ENCODE measurements at places on chromosomes 5 and 9.

GRCh38 chr9:37618817-37619216 lies 26.4 kb upstream of the TOMM5 start:
- DNase-seq, result no peak

DNA sequence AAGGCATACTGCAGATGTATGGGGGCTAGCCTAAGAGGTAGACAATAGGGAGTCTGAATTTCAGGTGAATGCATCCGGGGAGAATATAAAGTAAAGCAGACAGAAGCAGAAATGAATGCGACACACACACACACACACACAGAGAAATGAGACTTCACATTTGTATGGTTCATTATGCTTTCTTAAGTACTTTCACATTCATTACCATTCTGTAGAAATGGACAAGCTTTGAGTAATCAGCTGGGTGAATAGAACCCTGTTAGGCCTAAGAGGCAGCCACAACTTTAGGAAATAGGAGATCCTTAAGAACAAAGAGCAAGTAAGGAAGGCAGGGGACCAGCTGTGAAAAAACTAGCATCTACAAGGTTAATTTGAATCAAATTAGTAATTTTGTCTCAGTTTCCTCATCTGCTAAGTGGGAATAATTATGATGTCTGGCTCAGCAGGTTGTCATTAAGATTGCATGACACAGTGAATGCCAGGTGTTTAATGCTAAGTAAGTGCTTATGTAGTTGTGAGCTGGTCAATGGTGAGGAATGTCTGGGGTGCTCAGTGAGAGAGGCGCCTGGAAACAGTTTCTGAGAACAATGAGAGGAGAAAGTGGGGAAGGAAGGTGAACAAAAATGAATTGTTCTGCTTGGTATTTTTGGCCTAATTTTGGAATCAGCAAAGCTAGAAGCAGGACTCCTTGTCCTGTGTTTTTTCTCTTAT lies 265.8 kb upstream of the CLINT1 start:
- DNase-seq, result no peak

DNA sequence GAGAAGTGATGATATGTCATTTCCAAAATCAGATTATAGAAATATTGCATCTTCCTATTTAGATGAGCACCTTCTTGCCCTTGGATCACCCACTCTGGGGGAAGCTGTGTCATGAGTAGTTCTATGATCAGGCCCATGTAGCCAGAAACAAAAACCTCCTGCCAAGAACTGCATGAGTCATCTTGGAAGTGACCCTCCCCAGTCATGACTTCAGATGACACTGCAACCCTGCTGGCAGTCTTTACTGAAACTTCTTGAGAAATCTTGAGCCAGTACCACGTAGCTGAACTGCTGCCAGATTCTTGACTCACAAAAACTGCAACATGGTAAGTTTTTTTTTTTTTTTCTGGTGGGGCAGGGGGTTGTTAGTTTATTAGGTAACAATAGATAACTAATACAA lies 439.6 kb upstream of the PTGER4 start:
- DNase-seq, result no peak

DNA sequence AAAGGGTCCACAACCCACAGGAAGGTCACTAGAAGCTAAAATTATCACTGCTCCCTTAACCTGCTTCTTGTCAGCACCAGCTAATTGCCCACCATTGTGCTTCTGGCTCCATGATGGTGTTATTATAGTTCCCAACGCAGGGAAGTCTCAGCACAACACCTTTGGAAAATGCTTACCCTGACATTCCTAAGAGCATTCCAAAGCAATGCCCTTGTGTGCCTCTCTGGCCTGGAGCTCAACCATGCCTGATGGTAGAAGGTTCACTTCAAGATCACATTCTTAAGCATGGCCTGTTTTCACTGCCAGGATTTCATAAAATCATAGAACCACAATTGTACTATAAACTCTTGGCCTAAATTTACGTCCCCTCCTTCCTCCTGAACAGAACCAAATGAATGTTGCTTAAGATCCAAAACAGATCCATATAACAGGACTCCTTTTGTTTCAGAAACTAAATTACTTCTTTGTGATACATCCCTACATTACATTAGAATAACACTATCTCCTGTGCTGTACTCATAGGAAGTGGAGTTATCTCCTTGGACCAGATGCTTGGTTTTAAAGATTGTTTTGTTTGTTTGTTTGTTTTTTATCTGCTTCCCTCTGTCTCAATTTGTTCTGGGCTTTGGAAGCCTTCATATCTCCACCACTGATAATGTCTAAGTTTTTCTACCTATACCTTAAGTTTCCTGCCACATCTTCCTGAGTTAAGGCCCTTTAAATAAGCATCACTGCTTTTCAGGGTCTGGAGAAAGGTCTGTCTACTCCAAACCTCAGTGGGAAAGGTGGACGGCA lies 32.1 kb downstream of the ARL15 start:
- no peak for DNase-seq

DNA sequence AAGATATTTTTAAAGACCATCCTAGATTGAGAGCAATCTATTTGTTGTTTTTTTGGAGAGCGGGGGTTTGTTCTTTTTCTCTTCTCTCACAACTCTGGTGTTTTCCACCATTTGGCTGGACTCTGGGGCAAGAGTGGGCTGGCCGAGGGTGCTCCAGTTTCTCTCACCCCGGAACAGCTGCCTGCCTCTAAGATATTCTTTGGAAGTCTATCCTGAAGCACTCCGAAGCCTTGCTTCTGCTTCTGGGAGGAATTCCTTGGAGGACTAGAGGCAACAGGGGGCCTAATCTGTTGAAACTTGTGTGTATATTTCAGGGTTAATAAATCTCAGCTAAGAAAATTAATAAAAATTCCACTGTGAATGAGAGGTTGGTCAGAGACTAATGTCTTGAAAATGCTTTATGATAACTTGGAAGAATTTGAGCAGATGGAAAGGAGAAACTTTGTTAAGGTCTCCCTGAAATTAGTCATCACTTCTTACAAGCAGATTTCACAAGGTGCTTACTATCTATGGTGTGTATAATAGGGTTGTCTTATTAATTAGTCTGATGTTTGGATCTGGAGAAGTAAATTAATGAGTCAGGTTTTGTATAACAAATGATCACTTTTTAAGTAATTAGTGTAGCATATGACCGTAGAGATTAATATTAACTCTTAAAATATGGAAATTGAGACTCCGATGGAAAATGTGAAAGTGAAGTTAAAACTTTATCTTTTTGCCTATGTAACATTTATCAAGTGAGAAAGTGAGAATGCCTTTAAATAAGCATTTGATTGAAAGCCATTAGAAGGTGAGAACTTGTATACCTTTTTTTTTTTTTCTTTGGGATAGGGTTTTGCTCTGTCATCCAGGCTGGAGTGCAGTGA lies 4.0 kb downstream of the MAN2A1 start:
- no peak for DNase-seq

- no peak for DNase-seq
These were observed 40.9 kb upstream of the IDNK start for GRCh38 chr9:83582029-83582428.

DNA sequence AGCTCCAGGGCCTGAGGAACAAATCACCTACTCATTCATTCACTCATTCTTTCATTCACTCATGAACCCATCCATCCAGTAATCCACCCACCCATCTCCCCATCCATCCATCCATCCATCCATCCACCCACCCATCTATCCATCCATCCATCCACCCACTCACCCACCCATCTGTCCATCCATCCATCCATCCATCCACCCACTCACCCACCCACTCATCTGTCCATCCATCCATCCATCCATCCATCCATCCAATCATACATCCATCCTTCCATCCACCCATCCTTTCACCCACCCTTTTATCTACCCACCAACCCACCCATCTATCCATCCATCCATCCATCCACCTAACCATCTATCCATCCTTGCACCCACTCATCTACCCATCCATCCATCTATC lies 35.5 kb upstream of the SLC6A19 start:
- no peak for DNase-seq

GRCh38 chr5:158074597-158074991 lies 215.6 kb upstream of the CLINT1 start:
- DNase-seq, result no peak

GRCh38 chr9:88425538-88425950 lies 37.3 kb downstream of the SPIN1 start:
- DNase-seq, result no peak

- no peak for DNase-seq
These were observed 3.7 kb downstream of the TLN1 start for GRCh38 chr9:35728041-35728971.

DNA sequence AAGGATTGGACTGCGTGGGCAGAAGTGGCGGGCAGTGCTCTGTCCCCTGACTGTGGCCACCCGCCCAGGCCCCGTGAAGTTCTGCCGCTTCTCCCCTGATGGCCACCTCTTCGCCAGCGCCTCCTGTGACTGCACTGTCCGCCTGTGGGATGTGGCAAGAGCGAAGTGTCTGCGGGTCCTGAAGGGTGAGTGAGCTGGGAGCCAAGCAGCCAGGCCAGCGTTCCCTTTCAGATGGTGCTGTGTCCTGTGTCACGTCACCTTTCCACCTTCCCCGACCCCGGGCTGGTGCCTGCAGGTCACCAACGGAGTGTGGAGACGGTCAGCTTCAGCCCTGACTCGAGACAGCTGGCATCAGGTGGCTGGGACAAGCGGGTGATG lies 2.3 kb downstream of the WDR38 start:
- DNase-seq, result no peak

- no peak for DNase-seq
These were observed 67.2 kb downstream of the DMRT1 start for GRCh38 chr9:908536-909205.

DNA sequence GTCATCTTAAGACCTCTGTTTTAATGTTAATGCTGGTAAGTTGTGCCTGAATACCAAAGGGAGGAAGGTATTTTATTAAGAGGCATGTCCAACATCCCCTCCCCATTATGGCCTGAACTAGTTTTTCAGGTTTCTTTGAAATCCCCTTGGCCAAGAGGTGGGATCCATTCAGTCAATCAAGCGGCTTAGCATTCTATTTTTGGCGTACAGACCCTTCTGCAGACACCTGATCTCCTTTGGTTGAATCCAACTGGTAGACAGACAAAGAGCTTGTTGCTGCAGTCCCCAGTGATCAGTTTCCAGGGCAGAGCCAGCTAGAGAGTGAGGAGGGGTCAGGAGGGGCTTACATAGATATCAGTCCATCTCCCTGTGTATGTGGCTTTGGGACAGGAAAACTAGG lies 7.9 kb upstream of the KCNMB1 start:
- DNase-seq, result no peak

DNA sequence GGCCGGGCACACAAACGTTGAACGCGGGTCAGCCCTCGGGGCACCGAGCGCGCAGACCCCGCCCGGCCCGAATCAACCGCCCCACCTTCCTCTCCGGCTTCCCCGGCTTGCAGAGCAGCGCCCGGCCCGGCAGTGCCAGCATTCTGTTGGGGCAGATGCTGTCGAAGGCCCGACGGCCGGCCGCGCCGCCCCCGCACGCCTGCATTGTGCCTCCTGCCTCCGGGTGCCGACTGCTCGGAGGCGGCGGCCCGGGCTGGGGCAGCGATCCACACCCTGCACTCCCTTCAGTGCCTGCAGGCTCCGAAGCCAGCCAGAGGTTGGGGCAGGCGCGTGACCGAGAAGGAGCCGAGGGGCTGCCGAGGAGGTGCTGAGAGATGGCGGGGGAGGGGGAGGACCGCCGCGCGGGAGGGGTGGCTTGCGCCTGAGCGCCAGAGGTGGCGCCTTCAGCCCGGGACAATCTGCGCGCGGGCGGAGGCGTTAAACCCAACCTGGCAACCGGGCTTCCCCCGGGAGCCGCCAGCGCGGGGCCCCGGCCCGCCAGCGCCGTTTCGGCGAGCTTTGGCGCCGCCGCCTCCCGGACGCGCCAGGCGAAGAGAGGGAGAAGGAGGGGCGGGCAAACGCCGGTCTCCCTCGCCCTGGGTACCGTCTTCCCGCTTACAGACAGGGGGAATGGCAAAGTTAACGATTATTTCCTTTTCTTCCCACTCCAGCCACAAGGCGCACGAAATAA lies at the start of gene MCIDAS:
TSS of gene MCIDAS (minus strand) at position 382 of the 730 bp plus-strand sequence. CDS start at position 205, 177 bp downstream.
- peak; percentile 30 for DNase-seq

GRCh38 chr9:137638680-137639079 lies 19.9 kb downstream of the EHMT1 start:
- DNase-seq, result no peak

DNA sequence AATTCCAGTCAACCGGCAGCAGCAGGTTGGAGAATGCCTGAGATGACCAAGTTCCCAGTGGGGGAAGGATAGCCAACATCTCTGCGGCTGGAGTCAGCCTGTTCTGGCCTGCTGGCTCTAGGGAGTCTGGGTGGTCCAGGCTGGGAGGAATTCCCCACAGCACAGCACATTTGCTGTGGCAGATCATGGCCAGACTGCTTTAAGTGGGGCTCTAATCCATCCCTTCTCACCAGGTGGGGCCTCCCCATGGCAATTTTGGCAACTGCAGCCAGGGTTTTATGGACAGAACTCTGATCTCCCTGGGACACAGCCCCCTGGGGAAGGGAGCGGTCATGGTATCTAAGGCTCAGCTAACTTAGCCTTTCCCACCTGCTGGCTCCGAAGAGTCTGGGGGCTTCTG lies 226.1 kb downstream of the DTWD2 start:
- DNase-seq, result no peak

DNA sequence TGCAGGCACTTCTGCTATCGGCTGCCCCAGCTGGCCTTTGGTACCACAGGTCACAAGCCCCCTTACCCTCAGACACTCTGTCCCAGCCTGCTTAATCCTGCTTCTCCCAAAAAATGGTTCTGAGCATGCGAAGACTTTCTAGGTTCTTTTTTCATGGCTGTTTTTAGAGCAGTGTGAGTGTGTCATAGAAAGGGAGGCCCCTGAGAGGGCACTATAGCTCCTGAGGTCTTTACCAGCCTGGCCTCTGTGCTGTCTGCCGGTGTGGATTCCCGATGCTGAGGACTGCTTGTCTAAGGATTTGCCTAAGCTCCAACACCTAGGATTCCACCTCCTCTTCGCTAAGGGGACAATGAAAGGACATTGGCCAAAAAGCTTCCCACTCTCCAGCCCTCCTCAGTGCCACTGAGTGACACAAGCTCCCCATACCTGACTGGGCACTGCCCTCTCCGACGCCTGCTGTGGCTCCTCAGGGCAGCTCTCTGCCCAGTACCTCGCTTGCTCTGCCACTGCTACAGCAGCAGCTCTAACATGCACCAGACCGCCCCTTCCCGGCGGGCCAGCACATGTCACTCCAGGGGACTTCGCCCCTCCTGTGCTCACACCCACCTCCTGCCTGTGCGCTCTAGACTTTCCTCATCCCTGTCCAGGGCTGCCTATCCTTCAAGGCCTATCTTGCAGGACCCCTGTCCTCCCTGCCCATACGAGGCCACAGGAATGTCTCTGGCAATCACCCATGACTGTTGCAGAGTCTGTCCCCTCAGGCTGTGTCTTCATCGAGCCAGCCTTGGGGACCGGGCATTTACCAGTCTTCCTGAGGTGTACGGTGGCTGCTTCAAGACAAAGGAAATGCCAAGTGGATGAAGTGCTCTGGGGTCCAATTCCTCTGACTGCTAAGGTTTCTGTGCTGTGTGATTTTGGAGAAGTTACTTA lies 21.0 kb downstream of the MACROH2A1 start:
- DNase-seq, result no peak

- DNase-seq, result peak; percentile 24
These were observed at the start of gene RGS14 for GRCh38 chr5:177357459-177358351. Gene RGS14 (plus strand): TSS chr5:177357924. CDS start chr5:177358025, 101 bp downstream.

Measured in NCI-H1092 treated with DMSO at 0.1 percent for 48 hours (cell line).